ENCODE measurements at places on chromosomes 4 and X.

GRCh38 chr4:121712001-121712651, 15.3 kb upstream of the ANXA5 start:
- no peak for DNase-seq

DNA sequence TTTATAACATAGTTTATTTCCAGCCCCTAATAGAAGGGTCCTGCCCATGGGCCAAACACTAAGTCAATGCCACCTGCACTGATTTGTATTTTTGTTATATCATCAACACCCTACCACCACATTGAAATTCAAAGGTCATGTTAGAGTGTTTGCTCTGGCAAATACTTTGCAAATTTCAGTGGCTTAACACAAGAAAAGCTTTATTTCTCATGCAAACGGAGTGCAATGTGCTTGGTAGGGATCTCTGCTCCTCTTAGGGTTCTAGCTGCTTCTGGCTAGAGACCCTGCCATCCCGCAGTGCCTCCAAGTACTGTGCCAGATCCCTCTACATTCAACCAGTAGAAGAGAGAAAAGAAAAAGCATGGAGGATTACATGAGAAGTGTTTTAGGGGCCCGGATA, 230.8 kb upstream of the TET2 start:
- DNase-seq = no peak

DNA sequence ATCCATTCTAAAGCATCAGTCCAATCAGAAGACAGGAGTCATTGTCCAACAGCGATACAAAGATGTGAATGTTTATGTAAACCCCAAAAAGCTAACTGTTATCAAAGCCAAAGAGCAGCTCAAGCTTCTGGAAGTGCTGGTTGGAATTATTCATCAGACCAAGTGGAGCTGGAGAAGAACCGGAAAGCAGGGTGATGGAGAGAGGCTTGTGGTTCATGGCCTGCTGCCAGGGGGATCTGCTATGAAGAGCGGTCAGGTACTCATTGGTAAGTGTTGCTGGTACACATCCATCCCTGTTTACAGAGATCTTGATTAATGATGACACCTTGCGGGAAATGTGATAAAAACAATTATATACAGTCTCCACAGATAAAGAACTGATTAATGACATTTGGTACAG, 11.0 kb downstream of the INTU start:
- no peak for DNase-seq

GRCh38 chrX:48802089-48802904, 430 bp downstream of the HDAC6 start:
- DNase-seq = peak; percentile 92

- DNase-seq = no peak
These were observed 52.4 kb downstream of the ENPP6 start for GRCh38 chr4:184165291-184165690.

DNA sequence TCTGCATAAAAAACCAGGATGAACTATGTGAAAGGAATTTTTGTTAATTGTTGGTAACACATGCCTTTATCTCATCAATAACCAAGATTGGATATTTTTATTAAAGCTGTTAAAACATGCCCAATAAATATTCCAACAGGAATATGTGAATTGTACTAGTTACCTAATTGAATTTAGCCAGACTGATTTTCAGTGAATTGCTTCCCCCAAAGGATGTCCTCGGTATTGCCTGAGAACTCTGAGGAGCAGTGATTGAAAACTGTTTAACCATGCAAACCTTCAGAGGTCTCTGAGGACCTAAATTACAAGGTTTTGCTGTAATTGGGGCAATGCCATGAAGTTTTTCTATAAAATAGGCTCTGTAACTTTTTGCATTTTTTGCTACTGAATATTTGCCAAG, 66.6 kb downstream of the BLTP1 start:
- DNase-seq = no peak

DNA sequence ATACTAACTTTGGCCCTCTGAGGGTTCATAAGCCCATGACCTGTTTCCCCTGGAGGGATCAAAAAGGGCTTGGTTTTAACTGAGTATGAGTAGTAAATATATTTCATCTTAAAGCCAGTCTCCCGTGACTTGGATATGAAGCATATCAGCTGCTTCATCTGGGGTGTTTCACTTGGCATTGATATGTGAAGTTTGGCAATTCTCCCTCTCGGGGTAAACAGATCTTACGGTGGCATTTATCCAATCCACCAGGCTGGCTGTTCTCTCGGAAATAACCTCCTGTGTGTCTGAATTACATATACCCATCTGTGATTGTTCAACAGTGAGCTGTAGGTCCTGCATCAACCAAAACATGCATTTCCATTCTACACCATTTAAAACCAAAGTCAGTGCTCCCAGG, 130.7 kb downstream of the ADAM29 start:
- no peak for DNase-seq

DNA sequence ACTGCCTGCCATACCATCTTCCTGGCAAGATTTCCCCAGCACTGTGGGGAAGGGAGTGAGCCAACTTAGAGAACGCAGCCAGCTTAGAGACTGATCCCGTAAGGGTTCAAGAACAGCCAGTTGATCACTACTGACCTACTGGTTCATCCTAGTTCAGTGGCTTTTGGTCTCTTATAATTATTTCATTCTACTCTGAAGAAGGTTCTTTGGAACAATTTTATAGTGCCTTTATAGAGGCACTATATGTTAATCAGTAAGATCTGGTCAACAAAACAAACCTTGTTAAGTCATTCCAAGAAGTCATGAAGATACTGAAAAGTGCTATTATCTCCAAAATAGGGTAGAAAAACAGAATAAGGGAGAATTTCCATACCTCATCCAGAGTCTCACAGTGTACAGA, 33.2 kb upstream of the ENPEP start:
- no peak for DNase-seq

DNA sequence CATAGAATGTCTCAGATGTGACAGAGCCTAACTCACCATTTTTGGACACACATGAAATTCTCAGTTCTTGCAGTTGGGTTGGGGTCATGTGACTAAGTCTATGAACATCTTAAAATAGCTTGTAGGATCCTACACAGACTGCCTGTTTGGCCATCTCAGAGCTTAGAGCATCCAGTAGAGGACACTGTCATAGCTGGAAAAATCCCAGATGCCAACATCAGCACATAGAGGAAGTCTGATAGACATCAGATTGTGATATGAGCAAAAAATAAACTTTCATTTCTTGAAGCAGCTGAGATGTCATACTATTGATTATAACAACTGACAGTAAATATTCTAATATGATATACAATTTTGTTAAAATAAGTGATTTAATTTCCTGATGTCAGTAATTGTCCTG, 207.1 kb downstream of the TRAM1L1 start:
- DNase-seq = no peak

- DNase-seq = no peak
These were observed 18.7 kb downstream of the RCHY1 start for GRCh38 chr4:75495476-75495875.

DNA sequence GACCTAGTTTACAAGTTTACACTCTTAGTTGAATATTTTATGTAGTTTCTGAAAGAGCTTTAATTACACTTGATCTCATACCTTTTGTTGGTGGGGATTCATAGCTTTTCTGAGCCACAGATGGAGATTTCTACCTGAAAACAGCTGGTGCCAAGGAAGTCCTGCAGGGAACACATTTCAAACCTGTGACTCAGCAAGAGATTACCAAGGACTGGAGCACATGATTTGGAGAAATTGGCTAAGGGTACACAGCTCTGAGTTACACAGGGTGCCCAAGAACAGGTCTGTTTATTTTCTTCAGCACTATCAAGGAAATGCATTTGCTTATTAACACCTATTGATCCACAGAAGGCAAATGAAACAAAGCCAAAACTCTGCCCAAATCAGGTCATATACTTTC, 691.5 kb downstream of the KCTD8 start:
- no peak for DNase-seq

DNA sequence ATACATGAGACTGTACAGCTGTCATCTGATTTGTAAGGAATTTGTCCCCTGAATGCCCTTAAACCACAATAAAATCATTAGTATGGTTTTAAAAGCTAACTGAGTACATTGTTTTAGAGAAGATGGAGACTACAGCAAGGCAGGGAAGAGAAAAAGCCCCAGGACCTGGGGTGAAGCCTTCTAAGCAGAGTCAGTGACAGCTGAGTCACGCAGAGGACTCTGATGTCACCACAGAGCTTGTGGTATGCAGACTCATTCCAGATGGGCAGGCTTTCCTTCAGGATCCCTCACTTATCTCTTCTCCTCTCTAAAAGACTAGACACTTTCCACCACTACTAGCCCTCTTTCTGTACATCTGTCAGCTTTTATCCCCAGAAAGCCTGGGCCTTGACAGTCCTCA, 97.1 kb upstream of the ATOH1 start:
- DNase-seq = no peak

- no peak for DNase-seq
These were observed 62.7 kb downstream of the TBC1D14 start for GRCh38 chr4:6972375-6972650.

DNA sequence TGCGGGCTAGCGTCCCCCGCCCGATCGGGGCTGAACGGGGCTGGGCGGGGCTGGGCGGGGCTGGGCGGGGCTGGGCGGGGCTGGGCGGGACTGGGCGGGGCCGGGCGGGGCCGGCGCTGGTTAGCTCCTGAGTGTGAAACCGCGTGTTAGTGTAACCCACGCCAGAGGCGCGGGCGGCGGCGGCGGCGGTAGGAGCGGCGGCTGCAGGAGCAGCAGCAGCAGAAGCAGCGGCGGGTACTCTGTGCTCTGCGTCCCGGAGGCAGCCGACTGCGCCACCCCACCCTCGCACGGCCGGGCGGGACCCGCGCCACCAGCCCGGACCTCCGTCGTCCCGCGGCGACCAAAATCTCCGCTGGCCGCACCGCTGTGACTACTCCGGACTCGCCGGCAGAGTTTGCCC, 128.1 kb downstream of the LAS1L start:
- no peak for DNase-seq

DNA sequence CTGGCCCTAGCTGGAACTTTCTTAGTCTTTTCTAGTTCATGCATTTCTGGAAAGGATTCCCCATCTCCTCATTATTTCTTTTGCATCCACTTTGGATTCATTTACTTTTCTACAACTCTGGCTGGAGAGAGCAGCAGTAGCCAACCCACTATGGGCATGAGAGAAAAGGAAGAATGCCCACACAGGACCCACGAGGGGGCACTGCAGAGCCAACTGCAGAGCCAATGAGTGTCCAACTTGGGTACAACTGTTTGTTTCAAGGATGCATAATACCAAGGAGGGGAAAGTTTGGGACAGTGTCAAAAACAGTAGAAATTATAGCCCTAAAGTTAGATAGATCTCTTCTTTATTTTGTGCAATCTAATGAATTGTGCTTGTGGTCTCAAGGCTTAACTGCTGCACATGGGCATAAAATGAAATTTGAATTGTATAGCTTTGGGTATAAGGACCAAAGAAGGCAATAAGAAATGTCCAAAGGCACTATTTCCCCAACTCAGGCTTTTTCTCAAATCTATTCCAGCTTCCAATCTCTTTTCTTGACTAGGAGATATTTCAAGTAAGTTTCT, 230.6 kb downstream of the NSUN7 start:
- no peak for DNase-seq

DNA sequence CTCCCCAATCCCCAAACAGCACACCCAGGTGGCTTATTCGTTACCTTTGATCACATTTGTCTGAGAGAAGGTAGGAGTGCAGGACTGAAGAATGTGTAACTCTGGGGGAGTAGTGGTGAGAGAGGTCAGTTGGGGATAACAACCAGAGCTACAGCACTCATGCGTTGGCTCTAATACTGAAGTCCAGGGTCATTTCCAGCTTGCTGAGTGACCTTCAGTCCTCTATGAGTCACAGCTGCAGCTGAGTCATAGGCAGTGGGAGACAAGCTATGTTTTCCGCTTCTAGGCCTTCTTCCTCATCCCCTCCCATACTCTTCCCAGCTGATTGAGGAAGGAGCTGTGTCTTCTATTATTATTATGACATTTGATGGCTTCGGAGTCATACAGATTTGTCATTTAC, 31.6 kb upstream of the CT47C1 start:
- DNase-seq = no peak

DNA sequence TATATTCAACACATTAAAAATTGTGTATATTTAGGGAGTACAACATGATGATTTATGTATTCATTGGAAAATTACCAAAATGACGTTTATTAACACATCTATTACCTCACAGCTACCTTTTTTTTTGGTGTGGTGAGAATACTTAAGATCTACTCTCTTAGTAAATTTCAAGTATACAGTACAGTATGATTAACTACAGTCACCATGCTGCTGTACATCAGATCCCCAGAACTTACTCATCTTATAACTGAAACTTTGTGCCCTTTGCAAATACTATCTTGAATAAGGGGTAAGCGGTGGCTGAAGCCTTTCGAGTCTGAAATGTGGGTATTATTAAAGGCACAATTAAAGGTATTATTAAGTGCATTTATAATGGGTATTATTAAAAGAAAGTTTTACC, 976 bp downstream of the PHKA1 start:
- DNase-seq = no peak

DNA sequence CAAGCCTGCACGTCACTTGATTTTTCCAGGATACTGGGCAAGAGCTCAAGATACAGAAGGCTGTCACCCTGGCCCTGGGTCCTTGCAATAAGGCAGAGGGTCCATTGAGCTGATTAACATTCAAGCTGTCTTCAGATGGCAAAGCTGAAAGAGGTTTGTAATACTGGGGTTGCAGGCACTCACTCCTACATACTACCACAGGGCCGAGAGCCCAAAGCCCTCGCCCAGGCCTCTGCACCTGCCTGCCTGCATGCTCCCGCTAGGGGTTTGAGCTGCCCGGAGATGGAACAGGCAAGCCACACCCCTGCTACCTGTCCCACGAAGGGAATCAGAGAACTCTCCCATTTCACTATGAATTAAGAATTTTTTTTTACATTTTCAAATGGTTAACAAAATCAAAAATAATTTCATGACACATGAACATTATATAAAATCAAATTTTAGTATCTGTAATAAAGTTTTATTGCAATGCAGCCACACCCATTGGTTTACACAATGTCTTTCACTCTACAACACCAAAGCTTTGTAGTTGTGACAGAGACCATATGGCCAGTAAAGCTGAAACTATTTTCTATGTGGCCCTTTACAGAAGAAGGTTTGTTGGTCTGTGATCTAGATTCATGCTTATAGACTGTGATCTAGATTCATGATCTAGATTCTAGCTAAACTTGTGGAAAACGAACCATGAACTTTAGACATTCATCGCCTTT, 530.4 kb upstream of the IGFBP7 start:
- no peak for DNase-seq

- DNase-seq = no peak
These were observed 184.8 kb downstream of the UNC5C start for GRCh38 chr4:95363966-95364365.

- no peak for DNase-seq
These were observed 93.7 kb downstream of the MXRA5 start for GRCh38 chrX:3252744-3253143.

GRCh38 chr4:8768357-8768999, 103.2 kb downstream of the HMX1 start:
- DNase-seq = no peak

DNA sequence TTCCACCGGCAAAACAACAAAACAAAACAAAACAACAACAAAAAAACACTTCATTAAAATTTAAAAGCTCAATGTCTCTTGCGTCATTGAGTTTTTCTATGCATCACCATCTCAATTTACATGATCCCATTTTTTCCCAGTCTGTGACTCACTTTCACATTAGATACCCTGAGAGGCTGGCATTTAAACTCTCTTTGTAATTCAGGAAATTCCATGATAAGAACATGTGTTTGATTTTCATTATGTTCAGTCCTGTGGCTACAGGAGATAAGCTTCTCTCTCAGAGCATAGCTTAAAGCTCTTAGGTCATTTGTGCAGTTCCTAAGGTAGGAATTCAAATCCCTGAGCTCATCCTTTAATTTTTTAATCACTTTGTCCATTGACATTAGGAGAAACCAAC, 104.6 kb downstream of the NBDY start:
- no peak for DNase-seq

GRCh38 chr4:83568062-83568461, 32.2 kb downstream of the GPAT3 start:
- no peak for DNase-seq

All from vagina (tissue), 2 donors.